ENCODE measurements at places on chromosomes 6 and 20.

GRCh38 chr6:13413466-13413862 is 73.9 kb downstream of the GFOD1 start:
- DNase-seq: no peak

- no peak for DNase-seq
These were observed 2.9 kb downstream of the PCNA start for GRCh38 chr20:5116875-5117274.

DNA sequence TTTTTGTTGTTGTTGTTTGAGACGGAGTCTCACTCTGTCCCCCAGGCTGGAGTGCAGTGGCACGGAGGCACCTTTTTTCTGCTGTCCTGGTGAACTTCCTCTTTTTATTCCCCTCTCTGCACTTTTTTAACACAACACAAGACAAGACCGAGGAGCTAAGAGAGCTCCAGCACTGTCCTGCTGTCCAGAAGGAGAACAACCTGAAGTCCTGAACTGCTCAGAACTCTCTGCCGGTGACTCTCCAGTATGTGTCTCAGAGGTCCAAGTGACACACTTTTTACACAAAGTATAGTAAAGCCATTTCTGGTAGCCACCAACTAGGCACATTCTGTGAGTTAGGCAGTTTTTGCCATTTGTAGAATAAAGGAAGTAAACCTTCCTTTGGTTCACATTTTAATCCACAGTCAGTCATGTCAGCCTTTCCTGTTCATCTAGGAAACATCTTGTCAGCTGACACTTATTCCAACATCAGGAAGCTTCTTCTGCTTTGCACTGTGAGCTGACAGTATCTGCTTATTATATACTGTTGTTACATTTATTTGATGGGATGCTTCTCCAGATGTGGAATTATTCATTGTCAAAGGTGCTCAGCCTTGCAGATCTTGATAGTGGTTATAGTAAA is 28.1 kb upstream of the TXNDC5 start:
- no peak for DNase-seq

GRCh38 chr20:48026981-48027592 is 241.8 kb upstream of the SULF2 start:
- no peak for DNase-seq

- DNase-seq: peak; percentile 25
These were observed 67.5 kb upstream of the MBOAT1 start for GRCh38 chr6:20279608-20280287.

DNA sequence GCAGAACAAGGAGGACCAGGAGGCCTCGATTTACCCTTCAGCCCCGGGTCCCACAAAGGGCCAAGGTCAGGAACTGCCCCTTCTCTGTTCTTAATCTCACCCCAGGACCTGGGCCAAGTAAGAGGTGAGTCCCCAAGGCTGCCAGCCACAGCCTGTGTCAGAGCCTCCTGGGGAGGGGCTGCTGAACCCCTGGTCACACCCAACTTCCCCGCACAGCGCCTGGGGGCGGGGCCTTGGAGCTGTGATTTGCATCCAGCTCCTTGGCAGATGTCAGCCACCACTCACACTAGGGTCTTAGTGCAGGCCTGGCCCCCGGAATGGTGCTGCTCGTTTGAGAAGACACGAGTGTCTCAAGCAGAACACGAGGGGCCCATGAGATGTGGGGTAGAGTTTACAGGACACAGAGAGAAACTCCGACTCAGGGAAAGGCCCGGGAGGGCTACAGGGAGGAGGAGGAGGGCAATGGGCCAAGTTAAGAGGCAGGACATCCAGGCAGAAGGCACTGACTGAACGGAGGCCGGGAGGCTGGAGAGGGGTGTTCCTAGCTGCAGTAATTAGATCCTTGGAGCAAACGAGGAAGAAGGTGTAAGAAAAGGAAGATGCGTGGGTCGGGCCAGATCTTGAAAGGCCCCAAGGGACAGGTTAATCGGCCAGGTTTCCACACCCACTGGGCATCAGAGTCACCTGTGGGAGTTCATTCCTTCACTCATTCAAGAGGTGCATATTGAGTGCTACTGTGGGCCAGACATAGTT is 26.9 kb downstream of the ZBP1 start:
- no peak for DNase-seq

DNA sequence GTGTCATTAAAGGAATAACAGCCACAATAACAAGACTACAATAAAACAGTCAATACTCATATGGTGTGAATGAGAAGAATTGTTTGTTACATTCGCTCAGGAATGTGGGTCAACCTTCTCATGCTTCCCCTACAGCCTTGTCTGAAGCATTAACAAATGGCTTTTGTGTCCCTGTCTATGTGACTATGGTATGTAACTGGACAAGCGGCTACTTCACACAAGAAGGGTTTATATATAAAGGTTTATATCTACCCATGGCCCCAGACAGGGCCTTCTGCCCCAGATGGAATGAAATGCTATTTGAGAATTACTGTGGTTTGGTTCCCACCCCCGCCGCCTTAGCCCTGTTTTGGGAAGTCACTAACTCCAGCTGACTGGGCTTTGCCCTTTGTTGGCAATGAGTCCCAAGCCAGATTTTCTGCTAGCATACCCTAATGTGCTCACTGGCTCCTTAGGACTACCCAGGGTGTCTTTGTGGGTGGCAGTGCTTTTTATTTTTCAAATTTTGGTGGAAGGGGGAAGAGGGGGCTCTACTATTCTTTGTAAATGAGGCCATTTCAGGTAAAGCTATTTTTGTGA is 39.4 kb downstream of the TFAP2A start:
- DNase-seq: peak; percentile 42

GRCh38 chr20:32495217-32495565 is 89.9 kb downstream of the NOL4L start:
- peak; percentile 53 for DNase-seq

- no peak for DNase-seq
These were observed 15.3 kb upstream of the SLC9A8 start for GRCh38 chr20:49797344-49797615.

- DNase-seq: peak; percentile 52
These were observed 147.3 kb upstream of the FOXQ1 start for GRCh38 chr6:1164600-1164999.

DNA sequence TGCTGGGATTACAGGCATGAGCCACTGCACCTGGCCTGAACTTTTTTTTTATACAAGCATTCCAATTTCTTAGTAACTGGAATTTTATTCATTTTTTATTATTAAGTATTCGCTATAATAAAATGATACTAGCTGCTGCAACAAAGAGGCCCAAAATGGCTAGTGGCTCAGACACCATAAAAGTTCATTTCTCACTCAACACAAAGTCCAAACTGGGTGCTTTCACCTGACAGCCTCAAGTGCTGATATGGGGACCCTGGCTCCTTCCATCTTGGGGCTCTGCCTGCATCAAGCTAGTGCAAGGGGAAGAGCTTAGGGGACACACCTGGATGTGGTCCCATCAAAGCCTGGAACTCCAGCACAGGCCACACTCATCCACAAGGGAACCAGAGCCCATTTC is 12.2 kb upstream of the NOP56 start:
- DNase-seq: no peak

DNA sequence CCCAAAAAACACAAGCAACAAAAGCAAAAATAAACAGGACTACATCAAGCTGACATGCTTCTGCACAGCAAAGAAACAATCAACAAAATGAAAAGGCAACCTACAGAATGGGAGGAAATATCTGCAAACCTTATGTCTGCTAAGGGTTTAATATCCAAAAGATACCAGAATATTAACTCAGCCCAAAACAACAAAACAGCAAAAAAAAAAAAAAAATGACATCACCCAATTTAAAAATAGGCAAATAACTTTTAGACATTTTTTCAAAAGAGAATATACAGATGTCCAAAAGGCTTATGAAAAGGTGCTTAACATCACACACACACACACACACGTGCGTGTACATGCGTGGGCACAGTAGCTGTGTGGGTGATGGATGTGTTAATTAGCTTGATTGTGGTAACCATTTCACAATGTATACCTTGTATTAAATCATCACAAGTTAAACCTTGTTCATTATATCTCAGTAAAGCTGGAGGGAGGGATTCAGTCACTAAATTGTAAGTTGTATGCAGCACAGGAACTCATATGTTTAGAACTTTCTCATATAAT is 52.4 kb downstream of the QKI start:
- DNase-seq: no peak

GRCh38 chr6:53144802-53145201 is 3.8 kb downstream of the GCM1 start:
- no peak for DNase-seq

DNA sequence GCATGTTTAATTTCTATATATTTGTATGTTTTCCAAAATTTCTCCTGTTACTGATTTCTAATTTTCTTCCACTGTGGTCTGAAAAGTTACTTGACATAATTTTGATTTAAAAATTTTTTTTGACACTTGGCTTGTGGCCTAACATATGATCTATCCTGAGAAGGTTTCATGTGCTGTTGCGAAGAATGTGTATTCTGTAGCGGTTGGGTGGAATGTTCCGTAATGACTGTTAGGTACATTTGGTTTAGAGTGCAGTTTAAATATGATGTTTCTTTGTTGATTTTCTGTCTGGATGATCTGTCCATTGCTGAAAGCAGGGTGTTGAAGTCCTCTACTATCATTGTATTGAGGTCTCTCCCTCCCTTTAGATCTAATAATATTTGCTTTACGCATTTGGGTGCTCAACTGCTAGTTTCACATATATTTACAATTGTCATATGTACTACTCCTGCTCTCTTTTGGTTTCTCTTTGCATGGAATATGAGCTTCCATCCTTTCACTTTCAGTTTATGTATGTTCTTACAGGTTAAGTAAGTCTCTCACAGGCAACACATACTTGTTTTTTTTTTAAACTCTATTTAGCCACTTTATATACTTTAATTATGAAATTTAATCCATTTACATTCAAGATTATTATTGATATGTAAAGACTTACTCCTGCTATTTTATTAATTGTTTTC is 19.5 kb upstream of the EDN1 start:
- no peak for DNase-seq

DNA sequence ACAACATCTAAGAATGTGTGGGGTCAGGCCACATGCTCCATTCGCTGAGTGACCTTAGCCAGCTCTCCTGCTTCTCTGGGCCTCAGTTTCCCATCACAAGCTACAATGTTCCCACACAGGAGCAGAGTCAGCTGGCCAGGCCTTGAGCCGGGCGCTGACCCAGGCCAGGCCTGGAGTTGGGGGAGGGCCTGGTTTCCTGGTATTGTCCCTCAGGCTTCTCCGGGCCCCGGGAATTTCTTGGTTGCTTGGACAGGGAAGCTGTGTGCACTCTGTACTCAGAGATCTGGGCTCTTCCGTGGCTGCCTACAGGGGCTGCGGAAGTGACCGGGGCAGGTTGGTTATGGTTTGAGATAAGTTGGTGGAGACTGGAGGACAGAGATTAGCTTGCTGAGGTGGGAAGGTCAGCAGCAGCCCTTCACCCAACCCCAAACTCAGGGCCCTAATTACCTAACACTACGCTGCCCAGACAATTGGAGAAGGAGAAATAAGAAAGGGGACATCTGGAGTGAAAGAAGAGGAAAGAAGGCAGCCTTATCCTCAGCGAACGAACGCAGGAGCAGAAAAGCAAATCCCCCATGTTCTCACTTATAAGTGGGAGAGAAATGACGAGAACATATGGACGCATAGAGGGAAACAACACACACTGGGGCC is 6.2 kb downstream of the TGM2 start:
- no peak for DNase-seq

DNA sequence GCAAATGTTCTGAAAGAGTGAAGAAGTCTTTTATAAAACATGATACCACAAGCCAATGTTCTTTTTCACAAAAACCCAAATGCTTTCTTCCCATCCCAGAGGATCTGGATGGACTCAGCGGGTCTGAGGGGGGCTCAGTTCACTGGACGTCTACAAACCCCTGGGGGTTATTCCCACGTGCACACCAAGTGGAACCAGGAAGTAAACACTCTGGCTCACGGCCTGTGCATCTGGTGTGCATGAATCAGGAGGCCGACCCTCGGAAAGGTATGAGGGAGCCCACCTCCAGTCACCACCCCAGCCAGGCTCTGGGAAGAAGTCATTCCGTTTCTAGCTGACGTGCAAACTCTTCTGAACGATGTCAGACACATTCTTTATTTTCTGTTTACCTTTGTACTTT is 252.2 kb downstream of the DLL1 start:
- DNase-seq: no peak

GRCh38 chr6:7138046-7138531 is 30.3 kb downstream of the RREB1 start:
- peak; percentile 57 for DNase-seq

- DNase-seq: no peak
These were observed 139.0 kb downstream of the IMPG1 start for GRCh38 chr6:75933387-75933975.

- DNase-seq: no peak
These were observed 111.2 kb upstream of the PTPRT start for GRCh38 chr20:43300901-43301300.

DNA sequence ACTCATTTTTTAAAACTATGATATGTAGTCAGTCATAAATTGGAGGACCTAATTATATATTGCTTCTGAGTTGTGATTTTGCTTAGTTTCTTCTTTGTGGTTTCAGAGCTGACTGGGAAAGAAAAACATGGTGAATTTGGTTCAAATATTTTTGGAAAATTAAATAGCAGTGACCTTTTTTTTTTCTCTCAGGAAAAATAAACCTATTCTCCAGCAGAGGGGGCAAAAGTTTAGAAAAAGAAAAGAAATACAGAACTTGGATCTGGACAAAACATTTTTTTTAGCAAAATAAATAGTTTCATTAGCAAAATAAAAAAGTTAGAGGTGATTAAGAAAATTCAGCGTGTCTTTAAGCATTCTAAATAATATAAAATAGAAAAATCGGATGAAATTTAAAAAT is 10.2 kb downstream of the COL10A1 start:
- DNase-seq: peak; percentile 13

DNA sequence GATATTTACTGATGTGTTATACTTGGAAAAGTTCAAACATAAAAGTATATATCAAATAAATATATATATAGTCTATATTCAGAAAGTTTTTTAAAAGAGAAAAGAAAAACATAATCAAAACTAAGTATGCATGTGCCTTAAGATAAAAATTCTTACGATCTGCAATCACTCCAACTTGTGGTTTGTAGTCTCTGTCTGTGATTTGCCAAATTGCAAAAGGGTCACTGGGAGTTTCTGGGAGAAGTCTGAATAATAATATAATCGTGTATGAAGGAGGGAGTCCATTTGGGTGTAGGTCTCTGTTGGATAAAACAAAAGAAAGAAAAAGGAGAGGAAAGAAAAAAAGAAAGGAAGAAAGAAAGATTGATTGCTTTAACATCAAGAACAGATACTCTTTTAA is 92.4 kb downstream of the COL12A1 start:
- DNase-seq: no peak

DNA sequence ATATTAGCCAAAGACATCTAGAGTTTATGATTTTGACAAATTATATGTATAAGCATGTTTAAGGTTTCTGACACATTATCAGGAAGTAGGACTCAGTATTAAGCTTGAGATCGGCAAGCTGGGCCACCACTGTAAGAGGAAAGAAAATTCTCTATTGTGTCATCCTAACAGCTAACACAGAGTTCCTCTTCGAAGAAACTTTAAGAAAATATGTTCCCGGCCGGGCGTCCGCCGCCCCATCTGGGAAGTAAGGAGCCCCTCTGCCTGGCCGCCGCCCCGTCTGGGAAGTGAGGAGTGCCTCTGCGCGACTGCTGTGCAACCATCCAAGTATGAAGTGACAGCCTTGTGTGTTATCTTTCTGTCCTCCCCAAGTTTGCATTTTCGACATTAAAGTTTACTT is 23.0 kb downstream of the USP49 start:
- DNase-seq: no peak

GRCh38 chr20:62765021-62765420 is 31.3 kb upstream of the MRGBP start:
- no peak for DNase-seq
